ENCODE measurements at places on chromosomes 11 and 22.

DNA sequence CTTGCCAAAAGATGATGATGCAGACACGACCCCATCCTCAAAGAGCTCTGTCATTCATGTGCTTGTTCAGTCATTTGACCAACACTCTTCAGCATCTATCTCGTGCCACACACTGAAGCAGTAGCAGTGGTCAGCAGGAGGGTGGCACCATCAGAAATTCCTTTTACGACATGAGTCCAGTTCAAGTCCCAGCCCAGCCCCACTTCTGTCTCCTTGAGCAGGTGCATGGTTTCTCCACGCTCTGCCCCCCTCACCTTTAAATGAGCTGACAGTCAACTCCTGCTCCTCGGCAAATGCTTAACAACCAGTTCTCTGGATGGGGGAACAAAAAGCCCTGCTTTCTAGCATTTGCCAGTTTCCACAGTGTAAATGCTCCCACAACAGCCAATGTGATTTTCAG is 60.9 kb downstream of the SYN3 start:
- no peak for DNase-seq

- DNase-seq, result no peak
These were observed 758 bp downstream of the MCAM start for GRCh38 chr11:119316016-119316728.

- DNase-seq, result no peak
These were observed 85.1 kb upstream of the USP47 start for GRCh38 chr11:11756718-11757117.

GRCh38 chr22:46758867-46759290 is 3.6 kb upstream of the TBC1D22A start:
- DNase-seq, result peak; percentile 56

DNA sequence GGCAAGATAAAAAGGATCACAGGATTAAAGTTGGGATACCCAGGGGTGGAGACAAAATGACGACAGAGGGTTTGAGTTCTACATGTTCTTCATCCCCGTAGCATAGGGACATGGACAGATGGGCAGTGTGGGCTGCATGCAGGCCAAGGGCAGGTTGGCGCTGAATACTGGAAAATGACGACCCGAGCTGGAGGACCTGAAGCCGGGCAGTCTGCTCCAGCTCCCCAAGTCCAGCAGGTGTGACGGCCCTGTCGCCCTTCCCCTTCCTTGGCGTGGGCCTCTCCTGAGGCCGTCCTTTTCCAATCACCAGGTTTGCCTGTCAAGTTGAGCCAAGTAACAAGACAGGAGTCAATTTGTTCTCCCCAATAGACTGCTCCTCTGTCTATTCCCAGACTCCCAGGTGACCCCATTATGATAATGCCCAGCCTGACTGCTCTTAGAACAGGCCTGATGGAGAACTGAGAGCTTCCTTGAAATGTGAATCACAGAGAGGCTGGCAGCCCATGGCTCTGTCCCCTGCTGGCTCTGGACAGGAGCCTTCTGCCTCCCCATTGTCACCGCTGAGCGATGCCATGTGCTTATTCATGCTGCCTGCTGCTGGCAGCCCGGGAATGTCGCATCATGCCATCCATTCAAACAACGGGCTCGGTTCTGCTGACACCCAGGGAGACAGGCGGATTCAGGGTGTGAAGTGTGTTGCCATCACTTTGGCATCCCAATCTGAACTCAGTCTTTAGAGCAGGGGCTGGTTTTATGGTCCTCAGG is 392.1 kb downstream of the NTM start:
- no peak for DNase-seq

DNA sequence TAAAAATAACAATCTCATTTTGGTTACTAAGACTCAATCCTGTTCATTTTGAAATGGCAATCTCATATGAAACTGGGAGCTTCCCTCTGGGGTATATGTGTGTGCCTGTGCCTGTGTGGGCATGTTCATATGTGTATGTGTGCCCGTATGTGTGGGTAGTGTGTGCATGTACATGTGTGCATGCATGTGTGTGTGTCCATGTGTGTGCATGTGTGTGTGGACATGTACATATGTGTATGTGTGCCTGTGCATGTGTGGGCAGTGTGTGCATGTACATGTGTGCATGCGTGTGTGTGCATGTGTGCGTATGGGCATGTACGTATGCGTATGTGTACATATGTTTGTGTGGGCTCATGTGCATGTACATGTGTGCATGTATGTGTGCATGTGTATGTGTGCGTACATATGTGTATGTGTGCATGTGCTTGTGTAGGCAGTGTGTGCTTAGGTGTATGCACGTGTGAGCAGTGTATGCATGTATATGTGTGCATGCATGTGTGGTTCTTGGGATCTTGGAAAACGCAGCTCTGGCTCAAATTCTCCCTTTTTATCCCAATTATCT is 24.5 kb upstream of the CACNG2 start:
- DNase-seq, result no peak

DNA sequence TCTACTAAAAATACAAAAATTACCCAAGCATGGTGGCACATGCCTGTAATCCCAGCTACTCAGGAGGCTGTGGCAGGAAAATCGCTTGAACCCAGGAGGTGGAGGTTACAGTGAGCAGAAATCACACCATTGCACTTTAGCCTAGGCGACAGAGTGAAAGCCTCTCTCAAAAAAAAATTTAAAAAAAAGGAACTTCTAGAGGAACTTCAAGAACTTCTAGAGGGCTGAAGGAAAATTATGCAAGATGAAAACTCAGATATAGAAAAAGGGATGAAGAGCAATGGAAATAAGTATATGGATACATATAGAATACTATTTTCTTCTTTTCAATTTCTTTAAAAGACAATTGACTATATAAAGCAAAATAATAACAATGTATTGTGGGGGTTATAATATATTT is 51.2 kb upstream of the PRR5 start:
- no peak for DNase-seq

GRCh38 chr11:134026655-134027343 is 42.1 kb upstream of the JAM3 start:
- no peak for DNase-seq

DNA sequence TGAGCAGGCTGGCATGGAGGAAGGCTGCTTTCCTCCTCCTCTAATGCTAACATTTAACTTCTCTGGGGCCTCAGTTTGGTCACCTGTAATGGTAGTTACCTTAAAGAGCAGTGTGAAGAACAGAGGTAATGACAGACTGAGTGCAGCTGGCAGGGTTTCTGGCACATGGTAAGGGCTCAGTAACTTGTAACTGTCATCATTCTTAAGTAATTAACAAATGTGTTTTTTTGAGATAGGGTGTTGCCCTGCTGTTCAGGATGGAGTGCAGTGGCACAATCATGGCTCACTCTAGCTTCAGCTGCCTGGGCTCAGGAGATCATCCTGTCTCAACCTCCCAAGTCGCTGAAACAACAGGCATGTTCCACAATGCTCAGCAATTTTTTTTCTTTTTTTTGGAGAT is 242.0 kb upstream of the SYN3 start:
- no peak for DNase-seq

DNA sequence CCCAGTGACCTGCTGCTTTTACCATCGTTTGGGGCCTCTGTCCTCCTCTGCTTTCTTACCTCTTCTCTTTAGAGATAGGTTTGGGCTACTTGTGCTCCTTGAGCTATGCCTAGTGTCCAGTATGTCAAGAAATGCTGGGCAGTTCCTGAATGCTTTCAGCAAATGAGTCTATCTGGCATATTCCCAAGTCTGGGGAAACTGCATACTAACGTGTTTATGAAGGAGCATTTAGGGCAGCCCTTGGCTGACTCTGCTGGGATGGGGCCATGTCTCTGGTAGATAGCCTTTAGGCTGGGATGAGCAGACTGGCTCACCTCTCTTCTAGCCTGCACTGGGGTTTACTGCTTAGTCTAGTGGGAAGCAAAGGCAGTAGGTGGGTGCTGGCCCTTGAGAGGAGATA is 43.7 kb upstream of the SUSD2 start:
- DNase-seq, result peak; percentile 64

DNA sequence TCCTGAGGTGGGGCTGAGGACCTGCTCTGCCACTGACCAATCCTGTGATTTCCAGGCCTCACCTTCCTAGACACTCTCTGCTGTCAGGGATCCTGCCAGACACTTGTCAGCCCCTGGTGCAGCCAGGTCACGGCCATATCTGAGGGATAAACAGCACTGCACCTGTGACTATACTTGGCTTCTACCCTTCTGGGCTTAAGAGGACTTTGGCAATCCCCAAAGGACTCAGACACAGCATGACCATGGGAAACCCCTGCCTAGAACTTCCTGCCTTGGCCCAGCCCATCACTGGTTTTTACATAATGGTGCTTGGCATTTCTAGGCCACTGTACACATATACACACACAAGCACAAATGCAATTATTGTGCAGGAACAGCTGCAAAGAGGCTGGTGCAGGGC is 11.6 kb upstream of the OLFML1 start:
- DNase-seq, result no peak

- DNase-seq, result no peak
These were observed 400.2 kb downstream of the MN1 start for GRCh38 chr22:27401321-27401720.

DNA sequence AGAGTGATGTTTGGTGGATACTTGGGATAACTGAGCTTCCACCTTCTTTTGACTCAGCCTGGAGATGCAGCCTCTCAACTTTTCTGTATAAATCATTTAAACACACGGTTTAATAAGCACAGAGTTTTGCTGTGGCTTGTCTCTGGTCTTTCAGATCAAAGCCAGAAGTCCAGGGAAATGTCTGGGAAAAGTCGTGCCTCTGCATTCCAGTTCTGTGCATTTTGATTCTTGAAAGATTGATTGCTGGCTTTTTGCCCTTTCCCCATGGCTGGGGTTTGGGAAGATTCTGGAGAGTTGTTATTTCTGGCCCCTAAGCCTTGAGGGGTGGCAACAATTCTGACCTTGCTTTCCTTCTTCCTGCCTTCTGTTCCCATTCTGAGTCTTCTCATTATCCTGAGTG is 154.1 kb downstream of the COMMD9 start:
- no peak for DNase-seq

GRCh38 chr22:49574881-49575702 is 252.6 kb downstream of the BRD1 start:
- no peak for DNase-seq

DNA sequence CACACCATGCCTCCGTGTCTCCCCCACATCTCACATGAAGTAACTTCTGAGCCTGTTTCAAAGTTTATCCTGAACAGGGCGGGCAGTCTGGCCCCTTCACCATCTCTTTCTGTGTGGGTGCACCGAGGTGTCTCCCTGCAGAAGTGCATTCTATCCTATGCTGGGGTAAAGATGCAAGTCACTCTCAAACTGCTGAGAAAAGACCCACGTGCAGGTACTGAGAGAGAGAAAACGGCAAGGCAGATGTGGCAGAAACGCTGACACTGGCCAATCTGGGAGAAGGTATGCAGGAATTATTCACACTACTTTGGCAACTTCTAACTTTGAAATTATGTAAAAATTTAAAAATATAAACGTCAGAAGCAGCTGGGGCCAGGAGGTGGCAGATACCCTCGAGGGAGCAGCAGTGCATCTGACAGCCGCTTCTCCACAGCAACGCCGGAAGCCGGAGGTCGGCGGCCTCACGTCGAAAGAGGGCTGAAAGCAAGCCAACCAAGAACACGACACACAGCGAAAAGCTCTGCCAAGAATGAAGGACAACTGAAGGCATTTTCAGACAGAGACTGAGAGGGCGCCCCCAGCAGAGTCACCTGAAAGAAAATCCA is 34.2 kb upstream of the MOB2 start:
- no peak for DNase-seq

GRCh38 chr11:134369656-134370525 is 38.1 kb downstream of the GLB1L2 start:
- DNase-seq, result no peak

Measured in HCEC 1CT (cell line).